Fibroblast of skin of back (primary cell): ENCODE measurements at places on chromosomes 11 and 22.

GRCh38 chr11:15927864-15928217 is 428.5 kb downstream of the SOX6 start:
- no peak for DNase-seq

- no peak for DNase-seq
Observed at GRCh38 chr11:61630089-61630488, 49.2 kb upstream of the SYT7 start.

- peak; percentile 31 for DNase-seq
Observed at GRCh38 chr11:9992306-9992705, 301.7 kb downstream of the SBF2 start.

GRCh38 chr11:117271208-117271607 is 19.9 kb upstream of the BACE1-AS start:
- DNase-seq, result no peak

- peak; percentile 90 for DNase-seq
Observed at GRCh38 chr22:30325065-30325720, 1.5 kb downstream of the TBC1D10A start.

- DNase-seq, result no peak
Observed at GRCh38 chr11:114413958-114414357, 13.5 kb downstream of the RBM7 start.

DNA sequence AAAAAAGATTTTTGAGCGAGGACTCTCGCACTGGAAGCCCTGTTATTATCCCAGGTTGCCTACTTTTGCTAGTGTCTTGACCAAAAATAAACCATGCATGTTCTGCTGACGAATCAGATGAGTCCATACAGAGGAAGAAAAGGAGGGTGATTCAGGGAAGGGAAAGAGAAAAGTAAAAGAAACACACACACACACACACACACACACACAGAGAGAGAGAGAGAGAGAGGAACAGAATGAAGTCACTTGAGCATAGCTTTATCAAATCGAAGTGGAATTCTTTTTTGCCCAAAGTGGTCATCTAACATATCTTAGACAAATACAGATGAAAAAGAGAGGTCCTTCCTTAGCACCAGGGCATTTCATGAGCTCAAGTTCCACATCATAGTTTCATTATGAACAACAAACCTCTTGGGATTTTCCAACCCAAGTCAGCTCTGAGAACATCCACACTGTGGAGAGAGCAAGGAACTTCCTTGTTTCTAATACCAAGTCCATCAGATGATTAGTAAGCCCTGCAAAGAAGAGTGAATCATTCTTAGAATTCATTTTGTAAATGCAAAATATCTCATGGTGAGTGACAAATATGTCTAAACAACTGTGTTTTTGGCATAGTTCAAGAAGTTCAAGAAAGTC is 7.7 kb upstream of the MMP12 start:
- DNase-seq, result peak; percentile 97

DNA sequence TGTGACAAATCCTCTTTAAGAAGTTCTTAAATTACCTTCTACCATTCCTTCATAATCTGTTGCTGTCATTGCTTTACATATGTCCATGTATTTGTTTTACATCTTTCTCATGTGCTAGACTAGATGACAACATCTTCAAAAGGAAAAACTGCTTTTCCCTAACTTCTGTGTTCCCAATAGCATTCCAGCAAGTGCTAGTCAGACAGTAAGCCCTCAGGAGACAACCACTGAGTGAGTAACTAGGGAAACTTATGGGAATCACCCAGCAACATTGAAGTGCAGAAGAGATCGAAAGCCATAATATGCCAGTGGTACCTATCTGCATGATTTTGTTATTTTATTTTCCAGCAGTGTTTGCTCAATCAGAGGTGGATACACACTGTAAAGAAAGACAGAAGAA is 889.7 kb upstream of the API5 start:
- peak; percentile 73 for DNase-seq

DNA sequence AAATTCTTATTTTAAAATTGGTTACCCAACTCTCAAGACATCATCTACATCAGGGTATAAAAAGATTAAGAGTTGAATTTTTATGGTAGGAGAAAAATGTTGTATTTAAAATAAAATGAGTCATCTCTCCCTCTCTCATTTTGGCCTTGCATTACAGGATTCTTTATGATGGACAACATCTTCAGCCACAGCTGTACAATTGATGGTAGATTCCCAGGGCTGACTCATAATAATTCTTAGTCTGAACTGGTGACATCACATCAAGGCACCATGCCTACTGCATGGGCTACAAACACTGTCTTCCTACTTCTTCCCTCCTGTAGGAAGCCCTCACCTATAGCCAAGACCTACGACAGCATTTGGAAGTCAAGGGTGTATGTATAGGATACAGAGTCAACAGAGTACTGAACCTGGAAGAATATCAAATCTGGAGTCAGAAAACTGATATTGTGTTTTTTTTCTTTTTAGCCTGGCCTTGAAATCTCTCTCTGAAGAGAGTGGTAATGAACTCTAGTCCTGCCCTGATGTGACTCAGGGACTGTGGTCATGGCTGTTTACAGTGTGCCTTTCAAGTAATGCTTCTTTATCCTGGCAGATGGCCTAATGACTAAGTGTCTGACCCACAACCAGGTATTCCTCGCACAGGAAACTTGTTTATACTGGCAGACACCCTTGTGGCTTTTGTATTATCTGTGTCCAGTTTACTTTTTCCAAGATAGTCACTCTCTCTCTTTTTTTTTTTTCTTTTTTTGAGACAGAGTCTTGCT is 32.5 kb downstream of the MRGPRX2 start:
- peak; percentile 18 for DNase-seq

- DNase-seq, result no peak
Observed at GRCh38 chr11:134173296-134173695, 50.5 kb downstream of the NCAPD3 start.

- no peak for DNase-seq
Observed at GRCh38 chr11:63837739-63838138, 1.2 kb upstream of the MARK2 start.

DNA sequence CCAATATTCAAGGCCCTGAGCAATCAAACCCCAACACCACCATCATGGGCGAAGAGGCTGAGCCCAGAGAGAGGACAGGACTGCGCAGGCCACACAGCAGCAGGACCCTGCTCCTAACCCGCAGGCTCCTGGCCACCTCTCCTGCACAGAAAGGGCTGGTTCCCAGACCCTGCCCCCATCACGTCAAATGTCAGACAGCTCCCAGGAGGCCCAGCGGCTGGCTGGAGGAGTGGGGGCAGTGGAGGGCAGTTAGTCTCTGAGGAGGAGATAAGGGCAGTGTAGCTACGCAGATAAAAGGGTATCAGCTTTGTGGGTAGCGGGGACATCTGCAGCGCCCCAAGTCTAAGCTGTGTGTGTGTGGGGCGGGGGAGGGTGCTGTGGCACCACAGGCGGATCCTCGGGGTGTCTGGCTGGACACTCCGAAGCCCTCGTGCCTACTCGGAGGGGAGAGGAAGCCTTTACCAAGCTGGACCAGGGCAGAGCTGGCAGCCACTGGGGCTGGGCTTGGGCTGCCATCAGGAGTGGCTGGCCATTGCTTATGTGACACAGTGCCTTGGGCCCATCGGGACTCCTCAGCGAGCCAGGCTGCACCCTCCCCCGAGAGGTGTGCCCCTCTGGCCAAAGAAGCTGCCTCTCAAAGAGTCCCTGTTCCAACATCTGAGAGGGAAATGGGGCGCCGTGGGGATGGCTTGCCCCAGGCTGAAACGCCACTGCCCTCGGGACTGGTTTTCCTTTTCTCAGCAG is 21.5 kb downstream of the FADS3 start:
- DNase-seq, result no peak

DNA sequence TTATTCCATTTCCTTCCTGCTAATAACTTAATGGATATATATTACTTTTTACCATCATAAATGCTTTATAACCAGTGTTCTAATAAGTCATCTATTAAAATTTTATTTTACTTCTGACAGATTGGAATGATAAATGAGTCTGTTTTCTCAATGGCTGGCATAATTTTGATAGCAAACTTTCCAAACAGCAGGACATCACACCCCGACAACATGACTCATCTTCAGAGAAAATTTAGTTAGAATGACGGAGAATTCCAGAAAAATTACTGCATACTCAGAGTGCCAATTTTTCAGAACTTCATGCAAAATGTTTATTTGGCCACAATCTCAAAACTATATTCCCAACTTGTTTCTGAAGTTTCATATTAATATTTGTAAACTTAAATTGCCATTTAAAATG is 174.4 kb downstream of the SWAP70 start:
- DNase-seq, result peak; percentile 67

GRCh38 chr11:60204922-60205321 is 22.0 kb upstream of the MS4A6A start:
- no peak for DNase-seq

GRCh38 chr11:78351979-78352841 is 65.4 kb downstream of the GAB2 start:
- no peak for DNase-seq

- no peak for DNase-seq
Observed at GRCh38 chr11:65547446-65548125, 10.6 kb downstream of the LTBP3 start.

- peak; percentile 88 for DNase-seq
Observed at GRCh38 chr22:46006379-46007002, 29.5 kb upstream of the WNT7B start.

DNA sequence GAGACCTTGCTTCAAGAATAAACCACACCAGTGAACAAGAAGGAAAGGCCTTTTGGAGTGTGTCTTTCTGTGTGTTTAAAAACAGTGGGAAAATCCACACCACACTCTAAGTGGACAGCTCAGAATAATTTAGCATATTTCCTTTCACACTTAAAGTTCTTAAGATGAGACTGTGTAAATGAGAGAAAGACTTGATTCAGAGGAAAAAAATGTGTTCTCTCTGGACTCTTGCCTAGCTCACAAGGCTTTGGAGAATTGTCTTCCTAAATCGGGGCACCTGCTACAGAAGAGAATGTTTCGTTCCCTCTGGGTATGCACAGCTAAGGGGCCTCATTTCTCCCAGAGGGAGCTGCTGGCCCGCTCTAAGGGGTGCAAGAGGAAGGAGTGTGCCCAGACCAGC is 28.4 kb upstream of the CRTAM start:
- no peak for DNase-seq

GRCh38 chr11:83004746-83005556 is 66.7 kb downstream of the RAB30 start:
- no peak for DNase-seq

- no peak for DNase-seq
Observed at GRCh38 chr22:43530349-43531201, 118.8 kb downstream of the MPPED1 start.

GRCh38 chr22:28052825-28053269 is 133.8 kb upstream of the PITPNB start:
- DNase-seq, result no peak

GRCh38 chr22:38756711-38757463 is 1.1 kb upstream of the SUN2 start:
- DNase-seq, result no peak

GRCh38 chr11:61587951-61588727 is 7.3 kb upstream of the SYT7 start:
- DNase-seq, result no peak

DNA sequence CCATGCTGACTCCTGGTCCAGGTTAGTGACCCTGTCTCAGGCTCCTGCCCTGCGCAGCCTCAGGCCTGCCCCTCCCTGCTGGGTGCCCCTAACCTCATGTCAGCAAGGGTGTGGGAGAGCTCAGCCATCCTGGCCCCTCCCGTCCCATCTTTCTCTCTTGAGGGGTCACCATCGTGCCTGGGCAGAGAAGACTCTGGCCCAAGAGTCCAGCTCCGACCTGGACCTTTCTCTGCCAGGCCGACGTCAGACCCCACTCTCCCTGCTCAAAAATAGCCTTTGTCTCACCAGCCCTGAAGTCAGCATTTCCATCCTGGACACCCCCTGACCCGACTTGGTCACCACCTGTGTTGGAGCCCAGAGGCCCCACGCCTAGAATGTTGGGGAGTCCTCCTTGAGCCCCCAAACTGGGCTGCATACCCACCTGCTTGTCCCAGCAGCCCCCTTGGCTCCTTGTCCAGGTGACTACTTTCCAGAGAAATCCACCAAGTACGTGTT is 4.9 kb downstream of the SCGB1C1 start:
- no peak for DNase-seq

DNA sequence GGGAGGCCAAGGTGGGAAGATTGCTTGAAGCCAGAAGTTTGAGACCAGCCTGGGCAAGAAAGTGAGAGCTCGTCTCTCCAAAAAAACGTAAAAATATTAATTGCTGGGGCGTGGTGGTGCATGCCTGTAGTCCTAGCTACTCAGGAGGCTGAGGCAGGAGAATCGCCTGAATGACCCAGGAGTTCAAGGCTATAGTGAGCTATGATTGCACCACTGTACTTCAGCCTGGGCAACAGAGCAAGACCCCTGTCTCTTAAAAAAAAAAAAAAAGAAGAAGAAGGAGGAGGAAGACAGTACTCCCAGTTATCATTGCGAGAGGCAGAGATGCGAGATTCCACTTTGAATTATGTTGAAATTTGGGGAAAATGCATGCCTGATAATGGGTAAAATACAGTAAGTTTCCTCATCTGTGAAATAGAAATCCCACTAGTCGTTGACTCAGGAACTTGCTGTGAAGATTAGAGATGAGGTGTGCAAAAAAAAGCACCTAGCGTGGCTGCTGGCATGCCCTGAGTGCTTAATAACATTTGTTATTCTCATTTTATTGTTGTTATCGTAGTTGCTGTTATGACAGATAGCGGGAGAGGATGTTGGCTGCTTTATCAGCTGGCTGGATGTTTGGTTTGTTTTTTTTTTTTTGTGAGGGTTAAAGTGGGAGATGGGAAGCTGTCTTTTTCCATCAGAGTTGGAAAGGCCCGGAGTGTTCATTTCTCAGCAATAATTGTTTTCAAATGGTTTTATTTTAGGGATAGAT is 33.4 kb downstream of the BCR start:
- no peak for DNase-seq

- DNase-seq, result peak; percentile 63
Observed at GRCh38 chr11:64294774-64295173, 3.7 kb downstream of the KCNK4 start.

- DNase-seq, result peak; percentile 21
Observed at GRCh38 chr22:41833369-41834004, 582 bp downstream of the SREBF2 start.

DNA sequence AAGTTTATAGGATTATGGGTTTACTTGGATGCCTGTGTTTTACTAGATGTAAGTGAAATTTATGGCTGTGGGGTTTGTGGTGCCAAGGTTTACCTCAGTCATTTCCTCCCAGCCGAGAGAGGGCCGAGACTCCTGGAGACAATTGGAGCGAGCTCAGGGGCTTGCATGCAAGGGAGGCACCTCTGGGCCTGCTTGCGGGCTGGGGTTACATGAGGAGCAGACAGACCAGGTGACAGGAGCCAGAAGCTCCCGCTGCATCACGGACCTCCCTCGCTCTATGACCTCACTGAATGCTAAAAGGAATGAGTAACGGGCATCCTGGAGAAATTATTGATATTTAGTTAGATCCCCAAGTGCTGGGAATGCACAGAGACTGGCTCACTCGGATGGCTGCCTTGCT is 275.2 kb upstream of the KIRREL3 start:
- no peak for DNase-seq

- peak; percentile 75 for DNase-seq
Observed at GRCh38 chr11:18749681-18750319, 23.8 kb upstream of the IGSF22 start.

GRCh38 chr22:37018815-37019308 is 385 bp downstream of the TST start:
- peak; percentile 56 for DNase-seq

GRCh38 chr11:103903621-103904323 is 132.7 kb upstream of the DDI1 start:
- no peak for DNase-seq
